ENCODE measurements at places on chromosomes 6 and 20.
A peak's percentile ranks its signal among the peaks of the same experiment; 100 is the strongest.

DNA sequence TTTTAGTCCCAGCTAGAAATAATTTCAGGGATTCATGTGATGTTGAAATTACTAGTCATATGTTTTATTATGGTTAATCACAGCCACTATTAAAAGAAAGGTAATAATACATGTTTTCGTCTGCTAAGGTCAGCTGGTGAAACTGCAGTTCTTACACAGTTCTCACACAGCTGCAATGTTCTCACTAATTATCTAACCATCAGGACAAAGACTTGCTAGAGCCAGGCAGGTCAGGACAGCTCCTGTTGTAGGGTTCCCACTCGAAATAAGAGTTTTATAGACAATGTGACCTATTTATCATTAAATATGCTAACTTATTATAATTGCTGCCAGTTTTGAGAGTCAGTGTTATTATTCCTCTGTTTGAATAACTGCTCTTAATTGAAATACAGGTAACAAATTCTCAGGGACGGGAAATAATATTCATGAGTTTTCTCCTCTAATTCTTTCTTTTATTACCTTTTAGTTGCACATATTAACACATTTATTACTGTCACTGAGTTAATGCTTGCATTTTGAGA, 97.9 kb downstream of the GJA1 start:
- DNase-seq, result peak; percentile 9

GRCh38 chr20:50343490-50344179, 153.0 kb downstream of the CEBPB start:
- no peak for DNase-seq

GRCh38 chr20:41650231-41650948, 32.2 kb upstream of the CHD6 start:
- DNase-seq, result peak; percentile 93

- DNase-seq, result no peak
Measured at GRCh38 chr6:82348130-82348529, 15.5 kb upstream of the TPBG start.

DNA sequence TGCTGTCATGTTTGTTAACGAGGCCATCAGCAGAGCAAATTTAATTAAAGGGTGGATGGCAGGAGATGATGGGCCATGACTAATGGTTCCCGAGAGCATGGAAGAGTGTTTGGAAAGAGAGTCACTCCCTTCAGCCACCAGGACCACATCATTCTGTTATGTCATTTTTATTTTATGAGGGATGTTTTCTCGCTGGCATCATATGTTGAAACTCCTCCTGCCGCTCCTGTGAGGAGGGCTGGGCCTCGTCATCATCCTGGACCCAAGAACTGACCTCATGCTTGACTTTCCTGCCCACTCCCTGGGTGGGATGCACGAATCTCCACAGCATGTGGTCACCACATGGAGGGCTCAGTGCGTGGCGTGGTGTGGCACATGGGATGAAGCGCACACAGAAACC, 86.4 kb upstream of the FRMD1 start:
- no peak for DNase-seq

DNA sequence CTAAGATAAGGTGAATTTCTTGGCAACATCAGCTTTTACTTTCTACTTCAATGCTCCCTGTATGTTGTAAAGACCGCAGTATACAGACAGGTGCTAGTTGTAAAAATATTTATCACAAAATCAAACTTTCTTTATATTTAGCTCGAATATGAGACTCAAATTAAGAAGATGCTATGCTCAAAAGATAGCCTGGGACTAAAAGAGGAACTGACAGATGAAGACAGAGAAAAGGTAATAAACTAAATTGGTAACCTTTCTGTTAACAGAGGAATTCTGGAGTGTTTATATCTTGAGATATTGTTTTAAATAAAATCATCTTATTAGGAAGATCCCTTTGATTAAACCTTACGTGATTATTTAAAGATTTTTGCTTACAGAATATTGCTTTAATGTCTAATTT, 19.5 kb downstream of the KIZ start:
- DNase-seq, result no peak

DNA sequence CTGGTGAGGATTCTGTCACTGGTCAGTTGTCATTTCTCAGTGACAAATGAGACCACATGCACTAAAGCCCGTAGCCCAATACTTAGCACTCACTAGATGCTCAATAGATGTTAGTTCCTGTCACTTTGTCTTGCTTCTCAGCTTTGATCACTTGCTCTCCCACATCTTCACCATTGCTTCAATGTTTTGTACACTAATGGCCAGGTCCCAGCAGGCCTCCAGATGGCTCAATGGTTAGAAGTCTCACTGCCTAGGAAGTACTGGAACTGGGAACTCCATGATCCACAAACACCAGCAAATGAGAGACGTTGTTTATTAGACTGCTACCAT, 502.8 kb upstream of the JARID2 start:
- DNase-seq, result no peak

- no peak for DNase-seq
Measured at GRCh38 chr6:11213422-11214021, 18.9 kb downstream of the NEDD9 start.

DNA sequence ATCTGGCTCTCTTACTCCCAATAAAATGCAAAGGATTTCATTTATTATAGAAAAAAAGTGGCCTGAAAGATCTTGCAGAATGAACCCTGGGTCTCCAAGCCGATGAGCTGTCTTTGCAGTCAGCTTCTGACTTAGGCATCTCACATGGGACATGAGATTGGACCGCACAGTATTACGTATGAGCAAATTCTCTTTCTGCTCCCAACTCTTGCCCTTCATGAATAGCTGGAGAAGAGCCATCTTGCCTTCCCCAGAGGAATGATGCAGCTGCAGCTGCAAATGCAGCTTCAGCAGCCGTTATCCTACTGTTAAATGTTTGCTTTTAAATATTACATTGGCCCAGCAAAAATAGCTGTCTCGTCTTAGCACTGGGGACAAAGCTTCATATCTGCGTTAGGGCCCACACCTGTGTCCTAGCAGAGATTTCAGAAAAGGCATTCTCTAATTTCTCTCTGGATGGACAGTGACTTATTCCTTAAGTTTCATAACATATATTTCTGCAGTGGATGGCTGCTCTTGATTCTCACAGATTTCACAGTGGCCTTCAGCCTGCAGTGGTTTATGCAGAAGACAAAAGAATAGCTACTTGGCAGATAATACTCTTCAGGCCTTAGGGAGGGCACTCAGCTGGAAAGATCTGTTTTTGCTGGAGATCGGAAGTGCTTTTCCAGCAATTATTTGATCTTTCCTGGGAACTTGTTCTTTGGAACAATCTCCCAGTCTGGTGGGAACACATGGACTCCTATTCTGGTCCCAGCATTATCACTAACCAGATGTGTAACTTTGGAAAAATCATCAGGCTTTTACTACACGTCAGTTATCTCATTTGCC, 129.2 kb downstream of the FYN start:
- no peak for DNase-seq

DNA sequence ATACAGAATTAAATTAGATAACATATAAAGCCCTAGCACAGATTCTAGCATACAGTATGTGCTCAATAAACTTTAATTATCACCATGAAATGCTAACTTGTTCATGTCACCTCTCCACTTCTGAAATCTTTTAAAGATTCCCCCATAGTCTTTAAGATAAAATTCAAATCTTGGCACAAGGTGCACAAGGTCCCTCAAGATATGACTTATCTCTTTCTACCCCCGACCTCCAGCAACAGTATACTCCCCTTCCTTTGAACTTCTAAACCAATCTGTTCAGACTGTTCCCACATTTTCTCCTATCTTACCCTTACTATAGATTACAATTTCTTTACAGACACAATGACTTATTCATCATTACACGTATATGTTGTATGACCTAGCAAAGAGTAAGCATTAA, 29.0 kb downstream of the SEC63 start:
- no peak for DNase-seq

DNA sequence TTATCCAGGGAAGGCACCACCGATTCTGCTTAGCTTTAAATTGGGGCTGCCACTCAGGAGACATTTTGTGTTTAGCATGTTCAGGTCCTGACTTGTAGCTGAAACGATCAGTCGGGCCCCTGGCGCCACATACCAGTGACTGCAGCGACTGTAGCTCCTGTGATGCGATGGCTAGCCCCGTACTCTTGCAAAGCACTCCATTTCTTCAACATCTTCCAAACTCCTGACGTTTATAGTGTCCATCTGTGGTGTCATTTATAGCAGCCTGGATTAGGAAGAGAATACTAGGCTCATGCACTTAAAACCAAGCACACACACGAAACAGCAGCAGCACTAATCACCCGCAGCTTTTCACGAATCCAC, 13.0 kb downstream of the POU3F2 start:
- no peak for DNase-seq

DNA sequence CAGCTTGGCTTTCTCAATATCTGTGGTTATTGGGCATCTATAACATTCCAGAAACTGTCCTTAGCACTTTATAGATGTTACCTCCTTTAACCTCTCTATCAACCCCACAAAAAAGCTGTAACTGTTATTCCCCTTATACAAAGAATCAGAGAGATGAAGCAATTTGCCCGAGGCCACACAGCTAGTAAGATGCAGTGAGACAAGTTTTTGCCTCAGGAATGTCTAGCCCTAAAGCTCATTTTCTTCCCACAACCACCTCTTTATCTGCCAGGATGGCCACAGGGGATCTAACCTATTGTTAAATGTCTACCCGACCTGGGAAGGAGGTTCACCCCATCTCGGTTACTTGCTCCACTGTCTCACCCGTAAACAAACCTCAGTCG, 31.9 kb upstream of the TCP11 start:
- DNase-seq, result no peak

DNA sequence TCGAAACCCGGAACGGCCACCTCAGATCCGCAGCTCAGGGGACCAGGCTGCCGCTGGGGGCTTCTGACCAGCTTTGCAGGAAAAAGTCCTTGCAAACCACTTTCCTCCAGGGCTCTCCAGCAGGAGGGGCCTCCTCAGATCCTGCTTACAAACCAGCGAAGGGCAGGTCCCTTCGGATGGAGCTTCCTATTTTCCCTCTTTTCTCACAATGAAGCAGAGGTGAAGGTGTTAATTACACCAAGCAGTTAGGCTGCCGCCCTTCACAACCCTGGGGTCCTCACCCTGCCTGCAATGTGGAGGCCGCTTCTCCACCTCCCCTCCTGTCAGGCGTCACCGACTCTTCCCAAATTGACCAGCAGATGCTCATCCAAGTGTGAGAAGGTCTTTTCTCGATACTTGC, 5.7 kb downstream of the ARHGAP40 start:
- DNase-seq, result no peak

DNA sequence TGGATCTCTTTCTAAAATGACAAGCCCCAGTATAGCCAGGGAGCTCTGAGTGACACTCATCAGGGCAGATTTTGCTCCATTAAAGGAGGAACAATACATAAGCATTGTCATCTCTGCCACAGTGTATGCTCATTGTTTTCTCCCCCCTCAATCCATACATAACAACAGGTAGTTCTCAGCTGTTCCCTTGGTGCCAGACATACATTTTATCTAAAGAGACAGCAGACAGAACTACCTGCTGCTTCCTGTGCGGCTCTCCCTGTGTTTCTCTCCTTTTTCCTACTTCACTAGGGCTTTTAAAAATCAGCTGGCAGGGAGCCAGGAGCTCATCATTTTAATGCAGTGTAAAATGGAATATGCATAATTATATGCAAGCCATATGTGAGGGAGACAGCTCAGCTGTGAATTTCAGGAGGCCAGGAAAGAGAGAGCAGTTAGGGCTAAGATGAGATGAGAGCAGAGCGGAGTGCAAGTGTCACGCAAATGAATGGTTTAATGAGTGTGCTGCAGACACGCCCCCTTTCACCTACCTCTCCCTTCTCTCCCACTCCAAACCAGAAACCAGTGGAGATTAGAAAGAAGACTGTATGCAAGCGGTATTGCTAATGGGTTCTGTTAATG, 96.0 kb downstream of the SOBP start:
- peak; percentile 28 for DNase-seq

GRCh38 chr6:5004373-5005037, 668 bp upstream of the RPP40 start:
- DNase-seq, result no peak

DNA sequence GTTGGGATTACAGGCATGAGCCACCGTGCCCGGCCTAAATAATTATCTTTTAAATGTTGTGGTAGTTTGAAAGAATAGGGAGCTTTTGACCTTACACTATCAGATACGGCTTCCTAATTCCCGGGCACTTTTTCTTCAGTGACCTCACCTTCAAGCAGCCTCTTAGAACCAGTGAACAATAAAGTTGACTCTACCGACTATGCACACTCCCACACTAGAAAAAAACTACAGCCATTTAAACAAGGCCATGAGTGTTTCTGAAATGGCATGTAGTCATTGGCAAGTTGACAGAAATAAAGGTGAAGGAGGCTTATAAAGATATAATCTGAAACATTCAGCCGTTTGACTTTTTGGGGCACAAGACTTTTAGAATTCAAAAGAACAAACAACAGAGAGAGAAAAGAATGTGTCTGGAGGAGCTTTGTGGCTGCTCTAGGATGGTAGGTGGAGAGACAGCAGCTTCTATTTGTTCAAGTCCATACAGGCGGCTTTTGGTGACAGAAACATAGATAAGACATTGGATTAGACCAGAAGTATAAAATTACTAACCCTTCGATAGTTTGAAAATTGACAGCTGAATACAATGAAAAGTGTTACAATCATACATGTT, 75.2 kb downstream of the GJA1 start:
- DNase-seq, result no peak

DNA sequence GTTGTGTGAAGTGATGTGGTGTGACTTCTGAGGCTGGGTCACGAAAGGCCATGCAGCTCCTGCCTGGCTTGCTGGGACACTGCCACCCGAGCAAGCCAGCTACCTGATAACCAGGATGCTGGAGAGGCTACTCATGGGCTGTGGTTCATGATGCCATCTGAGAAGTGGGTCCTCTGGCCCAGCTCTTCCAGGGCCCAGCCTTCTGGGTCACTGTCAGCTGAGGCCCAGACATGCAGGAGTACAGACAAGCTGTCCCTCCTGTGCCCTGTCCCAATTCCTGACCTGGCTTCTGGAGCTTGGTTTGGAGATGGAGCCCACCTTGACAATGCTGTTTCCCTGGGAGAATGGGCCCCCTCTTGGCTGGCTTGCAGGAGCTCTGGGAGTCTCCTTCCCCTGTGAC, 87.0 kb downstream of the DHX35 start:
- DNase-seq, result no peak

GRCh38 chr6:148128014-148128730, 214.5 kb upstream of the SASH1 start:
- no peak for DNase-seq

DNA sequence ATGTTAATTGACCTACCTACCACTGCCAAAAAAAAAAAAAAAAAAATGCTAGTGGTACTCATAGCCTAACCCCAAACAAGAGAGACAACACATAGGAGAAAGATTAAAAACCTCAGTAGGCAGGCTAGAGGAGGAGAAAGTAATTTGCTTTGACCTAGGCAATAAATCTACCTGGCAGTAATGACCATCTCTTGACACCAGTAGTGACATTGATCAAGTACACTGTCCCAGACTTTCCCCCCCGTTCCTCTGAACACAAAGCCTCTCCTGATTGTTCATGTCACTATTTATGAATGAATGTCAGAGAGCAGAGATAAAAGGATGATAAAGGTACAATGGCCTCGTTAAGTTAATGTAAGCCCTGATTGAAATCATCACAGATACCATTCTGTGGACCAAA, 746.8 kb downstream of the CBLN4 start:
- DNase-seq, result no peak

- no peak for DNase-seq
Measured at GRCh38 chr6:52510213-52510562, 66.7 kb downstream of the TRAM2 start.

- no peak for DNase-seq
Measured at GRCh38 chr6:46521464-46521971, 30.3 kb upstream of the RCAN2 start.

GRCh38 chr6:169801396-169802160, 50.2 kb downstream of the ERMARD start:
- DNase-seq, result no peak

- no peak for DNase-seq
Measured at GRCh38 chr20:5401277-5401875, 84.6 kb upstream of the PROKR2 start.

Data from NCI-H2081 (cell line).